ENCODE measurements at places on chromosomes 13 and 19. TPM values are rescaled to one million over a fixed set of nuclear protein-coding genes. Genes with fewer than 3 reads are reported as not detected.

DNA sequence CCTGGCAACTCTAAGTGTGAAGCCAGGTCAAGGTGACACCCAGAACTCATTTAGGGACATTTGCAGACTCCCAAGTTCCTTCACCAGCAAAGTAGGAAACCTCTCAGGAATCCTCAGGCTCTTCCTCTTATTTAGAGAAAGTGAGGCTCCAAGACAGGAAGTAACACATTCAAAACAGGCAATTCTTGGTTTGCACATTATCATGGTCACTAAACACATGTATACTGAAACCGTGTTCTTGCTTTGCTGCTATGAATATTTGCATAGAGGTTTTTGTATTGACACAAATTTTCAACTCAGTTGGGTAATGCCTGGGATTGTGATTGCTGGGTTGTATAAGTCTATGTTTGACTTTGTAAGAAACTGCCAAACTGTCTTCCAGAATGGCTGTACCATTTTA lies 13.2 kb upstream of the URI1 start:
- DNase-seq = no peak

DNA sequence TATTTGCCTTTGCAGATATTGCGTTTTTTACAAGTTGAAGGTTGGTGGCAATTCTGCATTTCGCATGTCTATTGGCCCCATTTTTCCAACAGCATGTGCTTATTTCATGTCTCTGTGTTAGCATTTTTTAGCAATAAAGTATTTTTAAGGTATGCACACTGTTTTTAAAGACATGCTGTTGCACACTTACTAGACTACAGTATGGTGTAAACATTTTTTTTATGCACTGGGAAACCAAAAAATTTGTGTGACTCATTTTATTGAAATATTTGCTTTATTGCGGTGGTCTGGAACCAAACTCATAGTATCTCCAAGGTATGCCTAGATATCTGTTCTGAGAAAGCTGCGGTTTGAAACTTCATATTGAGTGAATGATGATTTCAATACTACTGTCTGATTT lies 55.4 kb upstream of the RNF113B start:
- no peak for DNase-seq

GRCh38 chr13:35479706-35480105 lies 3.2 kb upstream of the MAB21L1 start:
- DNase-seq = no peak

GRCh38 chr19:3186160-3186688 lies 494 bp downstream of the NCLN start:
- no peak for DNase-seq

DNA sequence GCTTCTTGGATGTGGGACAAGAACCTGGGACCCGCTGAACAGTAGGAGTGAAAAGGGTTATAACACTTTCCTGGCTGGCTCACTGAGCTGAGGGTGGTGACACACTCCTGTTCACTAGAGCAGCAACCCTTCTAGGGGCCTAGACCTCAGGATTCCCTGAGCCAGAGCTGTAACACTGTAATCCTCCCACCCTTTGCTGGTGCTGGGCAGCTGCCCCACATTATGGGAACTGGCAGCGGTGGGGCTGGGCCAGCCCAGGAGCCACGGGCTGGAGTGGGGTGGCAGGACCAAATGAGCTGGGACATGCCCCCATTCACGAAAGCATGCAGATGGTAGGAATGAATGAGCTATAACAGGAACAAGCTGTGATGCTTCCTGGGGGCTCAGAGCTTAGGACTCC lies 110.6 kb downstream of the B3GLCT start:
- no peak for DNase-seq

DNA sequence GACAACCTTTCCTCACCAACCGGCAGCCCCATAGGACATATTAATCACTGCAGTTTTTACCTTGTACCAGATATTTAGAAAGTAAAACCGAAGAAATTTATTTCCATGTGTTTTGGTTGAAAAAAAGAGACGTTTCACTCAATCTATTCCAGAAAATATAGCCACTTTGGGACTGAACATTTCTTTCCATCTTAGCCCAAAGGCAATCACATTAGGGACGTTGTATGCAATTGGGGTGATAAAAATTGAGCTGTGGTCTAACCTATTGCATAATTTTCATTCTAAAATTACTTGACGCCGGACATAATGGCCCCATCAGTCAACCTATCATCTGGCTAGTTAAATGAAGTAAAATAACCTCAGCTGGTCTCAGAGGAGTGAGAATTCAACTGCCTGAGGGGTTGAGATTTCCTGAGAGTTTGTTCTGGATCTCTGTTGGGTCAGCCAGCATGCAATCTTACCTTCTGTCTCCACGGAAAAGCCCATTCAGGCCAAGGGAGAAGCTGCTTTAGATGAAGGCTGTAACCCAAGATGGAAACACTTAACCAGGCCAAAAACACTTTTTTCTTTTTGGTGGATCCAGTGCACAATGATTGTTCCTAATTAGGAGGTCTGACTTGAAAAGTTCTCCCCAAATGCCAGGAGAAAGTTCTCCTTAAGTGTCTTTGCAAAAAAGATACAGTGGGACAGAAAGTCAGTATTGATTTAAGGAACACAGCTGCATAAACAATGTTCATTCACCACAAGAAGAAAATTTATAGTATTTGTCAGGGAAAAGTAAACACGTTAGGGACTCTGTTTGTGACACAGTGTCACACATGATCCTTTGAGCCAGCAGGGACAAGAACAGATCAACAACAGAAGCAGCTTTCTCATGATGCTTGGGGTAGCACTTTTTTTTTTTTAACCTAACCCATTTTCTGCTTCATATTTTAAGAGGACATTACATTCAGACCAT lies 34.1 kb downstream of the DLEU7 start:
- DNase-seq = no peak

The ZNF556 gene
- total RNA-seq = not detected

Data from mesenteric fat pad (tissue), 1 donor.